Activated CD4-positive, alpha-beta T cell treated with anti-CD3 and anti-CD28 coated beads, Interleukin-2, amount 50 U/mL, for 4 hours (primary cell): ENCODE measurements at places on chromosomes 2 and 18.
A peak's percentile ranks its signal among the peaks of the same experiment; 100 is the strongest.

DNA sequence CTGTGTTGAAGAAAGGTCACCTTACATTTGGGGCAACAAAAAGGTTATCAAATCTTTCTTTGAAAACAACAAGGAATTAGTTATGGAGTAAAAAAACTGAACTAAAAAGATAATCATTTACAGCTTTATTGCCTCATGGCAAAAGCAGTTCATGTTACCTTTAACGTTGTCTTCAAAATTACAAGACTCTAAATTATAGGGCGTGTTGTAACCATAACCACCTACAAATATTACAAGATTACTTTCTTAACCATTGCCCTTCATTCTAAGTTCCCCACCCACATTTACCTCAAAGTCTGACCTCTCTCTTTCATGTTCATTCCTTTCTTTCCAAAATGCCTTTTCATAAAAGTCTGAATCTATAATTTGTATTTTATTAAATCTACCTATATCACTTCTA lies 74.6 kb upstream of the LRATD1 start:
- DNase-seq = no peak

GRCh38 chr2:211545582-211545981 lies 989.2 kb downstream of the CPS1 start:
- no peak for DNase-seq

- no peak for DNase-seq
Observed at GRCh38 chr18:58381676-58382411, 247.0 kb downstream of the ALPK2 start.

- peak; percentile 67 for DNase-seq
Observed at GRCh38 chr2:98468621-98469236, 24.1 kb downstream of the INPP4A start.

DNA sequence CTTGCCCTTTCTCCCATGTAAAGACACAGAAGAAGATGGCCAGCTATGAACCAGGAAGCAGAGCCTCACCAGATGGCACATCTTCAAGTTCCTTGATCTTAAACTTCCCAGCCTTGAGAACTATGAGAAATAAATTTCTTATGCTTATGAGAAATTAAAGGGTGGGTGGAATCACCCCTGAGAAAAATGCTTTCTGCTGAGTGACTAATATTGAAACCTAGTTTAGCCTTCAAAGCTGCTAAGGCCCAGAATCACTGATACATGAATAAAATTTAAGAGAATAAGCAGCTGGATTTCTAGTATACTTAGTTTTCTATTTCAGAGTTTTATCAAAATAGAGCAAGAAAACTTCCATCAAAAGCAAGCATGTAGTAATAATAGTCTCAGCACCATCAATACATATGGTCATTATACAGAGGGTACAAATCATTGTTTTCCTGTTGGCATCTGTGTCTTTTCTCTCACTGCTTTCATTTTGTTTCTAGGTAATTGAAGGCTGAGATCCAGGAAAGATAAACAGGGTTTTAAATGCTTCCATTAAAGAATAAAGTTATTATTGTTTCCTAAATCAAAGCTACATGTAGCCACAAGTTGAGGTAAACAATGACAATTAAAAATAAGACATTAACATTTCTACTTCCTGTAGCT lies 53.3 kb upstream of the COL5A2 start:
- DNase-seq = no peak

- no peak for DNase-seq
Observed at GRCh38 chr18:45900623-45901022, 66.5 kb downstream of the EPG5 start.

GRCh38 chr2:23751747-23752265 lies 175.1 kb downstream of the ATAD2B start:
- no peak for DNase-seq

DNA sequence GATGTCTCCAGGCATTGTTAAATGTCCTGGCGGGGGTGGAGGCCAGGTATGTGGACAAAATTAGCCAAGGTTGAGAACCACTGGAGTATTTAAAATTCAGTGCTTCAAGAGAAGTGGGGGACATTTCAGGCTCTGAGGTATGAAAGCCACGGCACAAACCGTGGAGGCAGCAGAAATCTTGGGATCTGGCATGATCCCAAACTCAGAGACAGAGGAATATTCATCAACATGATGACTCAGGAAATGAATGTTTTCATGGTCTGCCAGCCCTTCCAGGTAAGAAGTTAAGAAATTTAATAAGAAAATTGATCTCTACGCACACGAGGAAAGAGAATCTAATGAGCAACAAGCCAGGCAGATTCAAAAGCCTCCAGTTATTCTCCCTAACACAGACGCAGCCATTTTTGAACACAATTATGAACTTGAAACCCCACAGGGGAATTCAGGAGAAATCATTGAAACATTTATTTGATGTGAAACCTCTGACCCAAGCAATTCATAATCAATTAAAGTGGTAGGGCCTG lies 11.3 kb upstream of the GRP start:
- no peak for DNase-seq

DNA sequence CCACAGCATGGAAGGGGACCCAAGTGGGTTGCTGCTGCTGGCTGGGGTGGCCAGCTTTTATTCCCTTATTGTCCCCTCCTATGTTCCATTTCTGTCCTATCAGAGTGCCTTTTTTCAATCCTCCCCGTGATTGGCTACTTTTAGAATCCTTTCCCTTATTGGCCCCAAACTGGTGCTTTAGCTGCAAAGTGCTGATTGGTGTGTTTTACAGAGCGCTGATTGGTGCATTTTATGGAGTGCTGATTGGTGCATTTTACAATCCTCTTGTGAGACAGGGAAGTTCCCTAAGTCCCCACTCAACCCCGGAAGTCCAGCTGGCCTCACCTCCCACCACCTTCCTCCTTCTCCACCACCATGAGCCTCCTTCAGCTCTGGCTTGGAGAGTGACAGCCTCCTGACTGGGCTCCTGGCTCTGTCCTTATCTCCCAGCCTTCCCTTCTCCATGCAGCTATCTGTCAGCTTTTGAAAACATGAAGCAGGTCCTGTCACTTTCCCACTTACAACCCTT lies 20.7 kb upstream of the PLB1 start:
- DNase-seq = no peak

- no peak for DNase-seq
Observed at GRCh38 chr2:32379352-32379751, 22.5 kb downstream of the BIRC6 start.

DNA sequence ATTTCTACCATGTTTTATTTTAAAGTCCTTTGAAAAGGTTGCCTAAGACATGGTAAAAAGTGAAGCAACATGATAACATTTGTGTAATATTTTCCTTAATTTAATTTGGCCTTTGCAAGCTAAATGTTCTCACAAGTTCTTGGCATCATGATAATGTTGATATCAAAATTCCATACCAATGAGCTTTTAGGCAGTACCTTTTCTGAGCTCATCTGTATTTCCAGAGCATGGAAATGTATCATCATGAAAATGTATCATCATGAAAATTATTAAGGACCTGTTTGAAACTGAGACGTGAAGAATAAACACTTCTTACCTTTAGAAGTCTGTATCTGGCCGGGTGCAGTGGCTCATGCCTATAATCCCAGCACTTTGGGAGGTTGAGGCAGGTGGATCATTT lies 73.8 kb downstream of the VWC2L start:
- no peak for DNase-seq

DNA sequence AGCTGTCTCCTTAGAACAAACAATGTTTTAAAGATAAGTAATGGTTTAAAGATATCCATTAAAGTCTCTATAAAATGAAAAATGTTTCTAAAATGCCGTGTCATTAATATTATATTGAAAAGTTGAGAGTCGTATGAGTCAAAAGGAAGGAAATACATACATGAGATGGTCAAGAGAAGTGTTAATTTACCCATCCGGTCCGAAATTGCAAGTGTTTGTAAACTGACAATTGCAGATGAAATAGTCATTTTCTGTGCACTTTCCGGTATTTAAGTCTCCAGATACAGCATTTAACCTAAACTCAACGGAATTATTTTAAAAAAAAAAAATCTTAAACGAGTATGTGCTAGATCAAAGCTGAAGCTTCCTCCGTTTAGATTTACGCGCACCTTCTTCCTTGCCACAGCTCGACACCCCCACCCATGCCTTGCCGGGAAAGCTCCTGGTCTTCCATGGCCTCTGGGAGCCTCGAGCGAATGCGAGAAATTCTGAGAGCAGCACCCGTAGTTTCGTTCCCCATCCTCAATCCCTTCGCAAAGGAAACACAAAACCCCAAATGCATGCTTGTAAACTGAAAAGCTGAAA lies 1.8 kb downstream of the DSC3 start:
- no peak for DNase-seq

DNA sequence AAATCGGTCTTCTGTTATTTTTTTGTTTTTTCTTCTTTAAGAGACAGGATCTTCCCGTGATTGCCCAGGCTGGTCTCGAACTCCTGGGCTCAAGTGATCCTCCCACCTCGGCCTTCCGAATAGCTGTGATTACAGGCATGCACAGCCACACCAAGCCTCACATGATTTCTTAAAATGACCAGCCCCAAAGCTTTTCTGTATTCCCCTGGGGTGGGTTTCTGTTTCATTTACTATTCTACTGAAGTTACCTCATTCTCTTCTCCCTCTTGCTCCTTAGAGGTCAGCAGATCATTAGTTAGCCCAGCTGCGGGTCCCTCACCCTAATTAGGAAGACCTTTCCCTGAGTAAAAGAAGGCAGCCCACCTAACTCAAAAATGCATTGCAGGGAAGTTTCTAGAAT lies 27.6 kb downstream of the SLC1A4 start:
- DNase-seq = no peak

DNA sequence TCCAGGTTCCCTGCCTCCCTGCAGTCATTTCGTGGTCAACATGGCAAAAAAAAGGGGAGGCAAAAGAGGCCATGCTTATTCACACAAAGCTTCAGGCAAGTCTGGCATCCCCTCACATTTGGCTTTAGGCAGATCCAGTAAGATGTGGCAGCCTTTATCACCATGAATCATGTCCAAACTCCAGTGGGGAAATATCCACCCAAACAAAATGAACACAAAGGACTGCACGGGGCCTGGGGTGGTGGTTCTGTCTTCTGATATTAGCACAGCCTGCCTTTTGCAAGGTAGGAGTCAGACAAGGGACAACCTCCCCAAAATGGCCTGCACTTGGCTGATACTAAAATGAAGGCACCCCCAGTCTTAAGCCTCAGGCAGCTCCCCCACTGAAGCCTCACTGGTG lies 129.9 kb downstream of the ZBTB7C start:
- DNase-seq = no peak

- DNase-seq = peak; percentile 18
Observed at GRCh38 chr18:9612215-9612830, 2.0 kb downstream of the PPP4R1 start.
